ENCODE measurements at places on chromosomes 2 and 18. TPM values are rescaled to one million over a fixed set of nuclear protein-coding genes. Genes with fewer than 3 reads are reported as not detected.

The CPO gene
- total RNA-seq, result not detected

The DSC1 gene
- 0.28 TPM for total RNA-seq

The ANKRD30BL gene
- total RNA-seq, result not detected

The UGT1A4 gene
- 0.33 TPM for total RNA-seq

The DTYMK gene
- total RNA-seq, result 54.5 TPM

The AFF3 gene
- 0.14 TPM for total RNA-seq

The ATF2 gene
- 15.3 TPM for total RNA-seq

The C2orf78 gene
- not detected for total RNA-seq

The TFPI gene
- 4.4 TPM for total RNA-seq

The IRS1 gene
- total RNA-seq, result 27.2 TPM

The ORC2 gene
- 9.2 TPM for total RNA-seq

The KYNU gene
- 24.9 TPM for total RNA-seq

The MPP4 gene
- 0.35 TPM for total RNA-seq

The CRACDL gene
- total RNA-seq, result 3.6 TPM

The PROKR1 gene
- not detected for total RNA-seq

The CFAP221 gene
- total RNA-seq, result not detected

The GPR45 gene
- not detected for total RNA-seq

The NFU1 gene
- total RNA-seq, result 26.7 TPM

The POMC gene
- 0.88 TPM for total RNA-seq

The DAPL1 gene
- total RNA-seq, result 2.5 TPM

The CCDC178 gene
- not detected for total RNA-seq

The GPR75 gene
- 0.78 TPM for total RNA-seq

The RAB6D gene
- total RNA-seq, result not detected

The SELENOI gene
- total RNA-seq, result 35.5 TPM

The MC2R gene
- total RNA-seq, result not detected

The BMP10 gene
- total RNA-seq, result not detected

The ERICH2 gene
- 0.60 TPM for total RNA-seq

The RGPD4 gene
- total RNA-seq, result not detected

The ABCG5 gene
- not detected for total RNA-seq

The RBM44 gene
- total RNA-seq, result 0.09 TPM

The AGXT gene
- not detected for total RNA-seq

The LIMS4 gene
- total RNA-seq, result not detected

The TEX44 gene
- not detected for total RNA-seq

The UGT1A3 gene
- not detected for total RNA-seq

All from airway epithelial cell (primary cell).